ENCODE measurements at places on chromosomes 2 and 18.

DNA sequence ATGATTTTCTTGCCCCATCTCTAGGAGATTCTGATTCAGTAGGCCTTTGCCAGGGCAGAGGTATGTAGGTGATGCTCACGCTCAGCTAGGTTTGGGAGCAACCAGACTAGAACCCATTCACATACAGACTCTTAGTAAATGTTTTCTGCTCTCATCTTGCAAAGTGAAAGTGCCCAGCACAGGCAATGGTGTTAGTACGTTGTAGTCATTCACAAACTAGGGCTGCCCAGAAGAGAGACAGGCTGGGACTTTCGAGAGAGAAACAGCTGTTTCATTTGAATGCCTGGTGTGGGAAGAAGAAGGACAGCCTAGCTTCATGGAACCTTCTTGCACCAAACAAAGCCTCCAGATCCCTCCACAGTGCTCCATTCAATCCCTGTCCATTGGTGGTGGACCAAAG lies 19.4 kb downstream of the DDX18 start:
- H3K27me3 ChIP-seq: peaks cover 18% of the 10 kb centered on the region
- no peak for DNase-seq
- no peaks in the 10 kb centered on the region for H3K4me1 ChIP-seq
- no peak overlapping the region for H3K4me3 ChIP-seq

GRCh38 chr2:68103030-68103708 lies 40.4 kb upstream of the C1D start:
- no peaks in the 10 kb centered on the region for H3K4me1 ChIP-seq
- H3K36me3 ChIP-seq: no peaks in the 10 kb centered on the region
- DNase-seq: no peak
- no peak overlapping the region for H3K27ac ChIP-seq
- no peaks in the 10 kb centered on the region for H3K27me3 ChIP-seq

GRCh38 chr2:150508497-150509137 lies 21.1 kb upstream of the RND3 start:
- no peak overlapping the region for H3K4me3 ChIP-seq
- no peaks in the 10 kb centered on the region for H3K4me1 ChIP-seq
- no peaks in the 10 kb centered on the region for H3K27me3 ChIP-seq
- no peak overlapping the region for H3K27ac ChIP-seq

DNA sequence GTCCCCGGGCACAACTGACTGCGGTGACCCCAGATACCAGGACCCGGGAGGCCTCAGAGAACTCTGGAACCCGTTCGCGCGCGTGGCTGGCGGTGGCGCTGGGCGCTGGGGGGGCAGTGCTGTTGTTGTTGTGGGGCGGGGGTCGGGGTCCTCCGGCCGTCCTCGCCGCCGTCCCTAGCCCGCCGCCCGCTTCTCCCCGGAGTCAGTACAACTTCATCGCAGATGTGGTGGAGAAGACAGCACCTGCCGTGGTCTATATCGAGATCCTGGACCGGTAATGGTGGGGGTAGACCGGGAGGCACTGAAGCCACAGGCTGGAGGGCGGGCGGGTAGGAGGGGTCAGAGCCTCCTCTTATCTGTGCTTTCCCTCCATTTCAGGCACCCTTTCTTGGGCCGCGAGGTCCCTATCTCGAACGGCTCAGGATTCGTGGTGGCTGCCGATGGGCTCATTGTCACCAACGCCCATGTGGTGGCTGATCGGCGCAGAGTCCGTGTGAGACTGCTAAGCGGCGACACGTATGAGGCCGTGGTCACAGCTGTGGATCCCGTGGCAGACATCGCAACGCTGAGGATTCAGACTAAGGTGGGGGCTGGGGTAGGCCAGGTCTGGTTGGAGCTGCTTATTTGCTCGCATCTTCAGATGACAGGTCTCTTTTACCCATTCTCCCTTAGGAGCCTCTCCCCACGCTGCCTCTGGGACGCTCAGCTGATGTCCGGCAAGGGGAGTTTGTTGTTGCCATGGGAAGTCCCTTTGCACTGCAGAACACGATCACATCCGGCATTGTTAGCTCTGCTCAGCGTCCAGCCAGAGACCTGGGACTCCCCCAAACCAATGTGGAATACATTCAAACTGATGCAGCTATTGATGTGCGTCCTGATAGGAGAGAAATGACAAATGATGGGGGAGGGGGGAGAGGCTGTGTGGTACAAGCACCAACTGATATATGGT lies 780 bp downstream of the HTRA2 start:
- no peaks in the 10 kb centered on the region for H3K36me3 ChIP-seq
- H3K4me3 ChIP-seq: peak overlapping the region; percentile 97
- H3K27ac ChIP-seq: no peak overlapping the region
- DNase-seq: peak; percentile 53
- H3K4me1 ChIP-seq: peaks cover 16% of the 10 kb centered on the region

- H3K27ac ChIP-seq: no peak overlapping the region
- H3K27me3 ChIP-seq: no peaks in the 10 kb centered on the region
- H3K4me3 ChIP-seq: no peak overlapping the region
- no peaks in the 10 kb centered on the region for H3K36me3 ChIP-seq
Observed at GRCh38 chr18:73340135-73340977, 472.6 kb upstream of the NETO1 start.

DNA sequence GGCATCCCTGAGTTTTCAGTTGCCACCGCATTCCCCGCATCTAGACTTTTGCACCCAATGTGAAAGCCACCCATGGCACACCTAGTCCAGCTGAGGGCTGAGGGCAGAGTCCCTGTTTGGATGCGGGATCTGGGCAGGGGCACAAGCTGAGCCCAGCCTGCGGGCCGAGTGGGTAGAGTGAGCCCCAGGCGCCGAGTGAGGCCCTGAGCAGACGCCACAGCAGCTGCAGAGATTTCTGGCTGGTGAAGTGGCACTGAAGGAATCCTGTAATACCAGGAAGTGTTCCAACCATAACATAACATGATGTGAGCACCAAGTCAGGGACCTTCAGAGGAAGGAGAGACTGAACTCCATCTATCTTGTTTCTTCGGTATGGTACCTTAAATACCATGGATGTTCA lies 27.7 kb upstream of the FRZB start:
- no peaks in the 10 kb centered on the region for H3K36me3 ChIP-seq
- H3K4me3 ChIP-seq: no peak overlapping the region
- H3K4me1 ChIP-seq: no peaks in the 10 kb centered on the region
- no peak for DNase-seq

DNA sequence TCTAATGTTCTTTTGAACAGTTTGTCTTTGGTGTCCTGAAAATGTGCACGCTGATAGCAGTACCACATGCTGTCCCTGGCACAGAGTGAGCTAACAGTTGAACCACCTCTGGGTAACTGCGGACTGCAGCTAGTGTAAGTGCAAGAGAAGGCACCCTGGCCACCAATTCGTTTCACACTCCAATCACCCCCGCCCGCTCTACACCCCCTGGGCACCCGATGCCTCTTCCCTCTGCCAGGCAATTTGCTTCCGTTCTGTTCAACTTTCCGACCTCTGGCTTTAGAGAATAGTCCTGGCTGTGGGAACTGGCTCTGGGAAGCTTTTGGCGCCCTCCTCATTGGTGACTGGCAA lies 1.4 kb downstream of the DOCK10 start:
- peak; percentile 7 for DNase-seq
- H3K27ac ChIP-seq: no peak overlapping the region
- no peaks in the 10 kb centered on the region for H3K36me3 ChIP-seq
- peaks cover 10% of the 10 kb centered on the region for H3K4me1 ChIP-seq

DNA sequence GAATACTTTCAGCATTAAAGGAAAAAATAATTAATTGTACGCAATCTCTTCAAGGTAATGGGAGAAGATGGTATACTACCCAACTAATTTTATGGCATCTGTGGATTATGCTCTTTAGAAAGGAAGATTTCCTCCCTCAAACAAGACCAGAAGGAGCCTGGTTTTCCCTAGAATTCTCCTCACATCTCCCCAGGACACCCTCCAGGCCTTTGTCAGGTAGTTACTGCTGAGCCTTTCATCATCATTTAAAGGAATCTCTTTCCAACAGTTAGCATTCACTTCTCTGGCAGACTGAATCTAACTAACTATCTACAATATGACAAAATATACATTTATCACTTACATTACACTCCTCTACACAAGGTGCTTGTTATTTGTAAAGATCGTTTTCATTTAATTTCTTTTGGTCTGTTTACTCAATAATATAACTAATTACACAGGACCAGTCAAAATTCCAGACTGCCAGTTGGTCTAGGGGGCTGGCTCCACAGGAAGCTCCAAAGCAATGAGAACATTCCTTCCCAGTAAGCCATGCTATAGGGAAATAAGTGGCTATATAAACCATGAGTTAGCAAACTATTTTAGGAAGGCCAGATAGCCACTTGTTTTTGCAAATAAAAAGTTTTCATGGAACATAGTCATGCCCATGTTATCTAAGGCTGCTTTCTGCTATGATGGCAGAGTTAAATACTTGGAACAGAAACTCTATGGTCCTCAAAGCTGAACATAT lies 19.1 kb downstream of the ZNF24 start:
- H3K4me1 ChIP-seq: peaks cover 16% of the 10 kb centered on the region
- DNase-seq: peak; percentile 44

- H3K4me3 ChIP-seq: peak overlapping the region; percentile 34
- peaks cover 19% of the 10 kb centered on the region for H3K4me1 ChIP-seq
- DNase-seq: peak; percentile 45
- H3K27me3 ChIP-seq: no peaks in the 10 kb centered on the region
- H3K27ac ChIP-seq: no peak overlapping the region
Observed at GRCh38 chr2:25697559-25698341, 24.4 kb upstream of the DTNB start.

- no peak overlapping the region for H3K27ac ChIP-seq
- no peaks in the 10 kb centered on the region for H3K36me3 ChIP-seq
- H3K4me1 ChIP-seq: no peaks in the 10 kb centered on the region
- no peaks in the 10 kb centered on the region for H3K27me3 ChIP-seq
- no peak for DNase-seq
Observed at GRCh38 chr2:48854681-48855080, 99.2 kb upstream of the LHCGR start.

DNA sequence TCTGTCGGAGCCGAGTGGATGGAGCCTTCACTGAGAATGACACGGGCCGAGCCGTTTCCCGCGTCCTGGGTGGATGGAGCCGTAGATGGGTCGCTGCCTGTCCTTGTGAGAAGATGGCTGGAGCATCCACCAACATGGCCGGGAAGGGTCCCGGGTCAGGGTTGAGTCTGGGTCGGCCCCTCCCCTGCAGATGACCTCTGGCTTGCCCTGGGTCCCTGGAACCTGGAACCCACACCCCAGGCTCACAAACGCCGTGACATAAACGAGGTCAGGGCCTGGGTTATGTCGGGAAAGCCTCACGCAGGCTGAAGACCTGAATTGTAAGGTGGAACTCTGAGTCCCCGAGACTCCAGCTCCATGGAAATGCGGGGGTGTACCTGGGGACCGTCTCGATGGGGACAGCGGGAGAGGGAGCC lies 94.9 kb downstream of the NFATC1 start:
- H3K36me3 ChIP-seq: no peaks in the 10 kb centered on the region
- DNase-seq: no peak
- H3K27ac ChIP-seq: no peak overlapping the region
- H3K4me3 ChIP-seq: no peak overlapping the region
- H3K4me1 ChIP-seq: no peaks in the 10 kb centered on the region
